ENCODE measurements at places on chromosomes 5 and 9.

- no peak for DNase-seq
These were observed 211.4 kb downstream of the CWC27 start for GRCh38 chr5:64980176-64980575.

DNA sequence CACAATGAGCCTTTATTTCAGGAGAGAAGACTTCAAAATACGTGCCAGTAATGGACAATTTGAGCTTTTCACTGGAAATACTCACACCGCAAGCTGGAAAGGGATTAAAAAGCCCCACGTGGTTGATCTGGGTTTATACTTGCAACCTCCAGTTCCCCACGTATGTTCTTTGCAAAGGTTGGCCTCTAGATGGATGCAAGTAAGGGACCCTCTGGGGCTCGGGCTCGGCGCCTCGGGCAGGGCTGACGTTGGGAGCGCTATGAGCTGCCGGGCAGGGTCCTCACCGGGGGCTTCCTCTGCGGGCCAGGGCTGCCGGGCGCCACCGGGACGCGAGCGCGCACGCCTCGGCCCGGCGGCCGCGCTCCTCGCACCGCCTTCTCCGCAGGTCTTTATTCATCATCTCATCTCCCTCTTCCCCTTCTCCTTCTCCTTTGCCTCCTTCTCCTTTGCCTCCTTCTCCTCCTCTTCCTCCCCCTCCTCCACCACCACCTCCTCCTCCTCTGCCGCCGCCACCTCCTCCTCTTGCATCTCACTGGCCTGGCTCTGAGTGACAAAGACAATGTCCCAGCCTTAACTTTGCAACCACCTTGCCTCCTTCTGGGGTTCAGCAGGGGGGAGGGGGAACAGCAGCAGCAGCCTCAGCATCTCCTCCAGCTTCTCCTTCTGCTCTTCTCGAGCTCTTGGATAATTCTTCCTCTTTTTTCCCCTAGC, 701 bp upstream of the ZNF462 start:
- DNase-seq = no peak

- no peak for DNase-seq
These were observed 638.3 kb downstream of the CCDC171 start for GRCh38 chr9:16191191-16191590.

GRCh38 chr9:114061292-114061691, 16.8 kb downstream of the AMBP start:
- no peak for DNase-seq

- no peak for DNase-seq
These were observed 302.2 kb upstream of the VLDLR start for GRCh38 chr9:2319421-2319820.

- DNase-seq = no peak
These were observed 1.9 kb downstream of the CERT1 start for GRCh38 chr5:75509546-75509945.

- DNase-seq = peak; percentile 73
These were observed 23.4 kb downstream of the LCP2 start for GRCh38 chr5:170273968-170274710.
